ENCODE measurements at places on chromosomes 16 and 17. TPM values are rescaled to one million over a fixed set of nuclear protein-coding genes. Genes with fewer than 3 reads are reported as not detected.

DNA sequence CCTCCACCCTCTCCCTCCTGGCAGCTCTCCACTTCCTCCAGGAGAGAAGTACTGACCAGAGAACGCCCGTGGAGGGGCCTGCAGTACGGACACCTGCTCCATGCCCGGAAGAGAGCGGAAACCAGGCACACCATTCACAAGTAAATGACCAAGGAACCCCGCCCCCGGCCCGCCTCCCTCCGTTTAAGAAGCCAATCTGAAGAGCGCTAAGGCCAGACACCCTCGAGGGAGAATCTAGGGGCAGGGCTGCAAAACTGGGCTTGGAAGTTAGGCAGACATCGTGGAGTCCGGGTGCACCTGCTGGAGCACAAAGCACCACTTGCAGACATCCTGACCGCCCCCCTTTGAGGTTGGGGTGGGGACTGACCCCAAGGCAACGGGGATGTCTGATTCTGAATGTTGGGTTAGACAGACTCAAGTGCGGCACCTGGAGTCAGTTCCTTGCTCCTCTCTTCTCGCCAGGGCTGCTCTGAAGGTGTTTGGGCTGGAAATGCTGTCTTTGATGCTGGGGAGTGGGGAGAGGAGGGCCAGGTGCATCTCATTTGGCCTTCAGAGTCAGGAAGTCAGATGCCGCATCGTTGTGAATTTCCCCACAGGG lies 964 bp upstream of the FAAP100 start:
- DNase-seq = peak; percentile 81

DNA sequence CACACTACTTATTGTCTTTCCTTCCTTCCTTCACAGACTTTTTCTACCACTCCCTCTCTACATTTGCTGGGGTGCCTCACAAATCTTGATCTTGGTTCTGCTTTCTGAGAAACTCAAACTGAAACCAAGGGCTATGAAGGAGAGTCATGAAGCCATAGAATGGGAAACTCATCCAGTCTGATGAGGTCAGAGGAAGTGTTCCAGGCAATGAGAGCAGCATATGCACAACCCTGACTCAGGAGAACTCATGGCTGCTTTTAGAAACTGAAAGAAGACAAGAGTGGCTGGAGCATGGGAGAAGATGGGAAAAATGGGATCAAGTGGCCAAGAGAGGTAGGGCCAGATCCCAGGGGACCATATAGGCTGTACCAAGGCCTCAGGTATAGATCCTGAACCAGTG lies 130.0 kb upstream of the TOX3 start:
- DNase-seq = no peak

Gene OR1A1
- total RNA-seq = not detected

Gene CCL2
- total RNA-seq = 42.3 TPM

DNA sequence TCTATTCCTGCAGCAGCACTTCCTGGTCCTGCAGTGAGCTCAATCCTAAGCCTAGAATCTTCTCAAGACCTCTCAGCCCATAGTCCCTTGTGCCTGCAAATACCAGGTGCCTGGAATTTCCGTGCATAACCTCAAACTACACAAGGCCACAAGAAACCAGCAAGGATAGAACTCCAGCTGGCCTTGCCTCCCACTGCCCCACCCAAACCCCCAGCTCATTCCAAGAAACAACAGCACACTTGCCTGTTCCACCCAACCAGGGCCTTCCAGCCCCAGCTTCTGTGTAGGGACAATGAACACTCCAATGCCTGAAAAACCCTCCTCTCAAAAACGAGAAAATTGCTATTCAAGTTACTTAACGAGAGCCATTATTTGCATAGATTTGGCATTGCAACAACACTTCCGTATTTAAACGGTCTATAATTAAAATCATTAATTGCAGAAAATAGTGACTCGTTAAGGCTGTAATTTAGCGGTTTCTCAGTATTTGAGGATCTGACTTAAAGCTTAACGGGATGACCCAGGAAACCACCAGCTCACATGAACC lies 147.0 kb downstream of the C16orf78 start:
- no peak for DNase-seq

GRCh38 chr17:64259426-64259825 lies 3.6 kb downstream of the TEX2 start:
- DNase-seq = no peak

Gene KRTAP4-9
- not detected for total RNA-seq

DNA sequence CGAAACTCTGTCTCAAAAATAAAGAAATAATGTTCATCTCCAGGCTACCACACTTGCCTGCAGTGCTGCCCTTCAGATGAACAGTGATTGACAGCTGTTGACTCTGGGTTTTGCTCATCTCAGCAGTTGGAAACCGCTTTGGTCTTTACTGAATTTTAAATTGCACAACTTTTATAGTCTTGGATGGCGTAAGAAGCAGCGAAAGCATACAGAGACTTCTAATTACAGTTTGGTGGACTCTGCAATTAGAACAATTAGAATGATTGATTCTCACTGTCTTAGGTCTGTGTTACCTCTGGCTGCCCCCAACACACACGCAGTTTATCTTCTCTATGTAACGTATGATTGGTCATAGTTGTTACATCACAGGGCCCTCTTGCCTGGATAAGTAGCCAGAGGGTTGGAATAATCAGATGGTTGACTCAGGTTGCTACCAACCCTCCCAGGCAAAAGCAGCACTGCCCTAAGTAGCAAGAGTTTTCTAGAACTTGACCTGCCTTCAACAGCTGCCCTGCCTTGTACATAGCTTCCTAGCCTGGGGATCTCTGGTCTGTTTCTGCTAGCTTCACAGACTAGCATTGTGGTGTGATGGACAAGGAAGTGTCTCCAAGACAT lies 1.9 kb upstream of the NAT9 start:
- DNase-seq = no peak

DNA sequence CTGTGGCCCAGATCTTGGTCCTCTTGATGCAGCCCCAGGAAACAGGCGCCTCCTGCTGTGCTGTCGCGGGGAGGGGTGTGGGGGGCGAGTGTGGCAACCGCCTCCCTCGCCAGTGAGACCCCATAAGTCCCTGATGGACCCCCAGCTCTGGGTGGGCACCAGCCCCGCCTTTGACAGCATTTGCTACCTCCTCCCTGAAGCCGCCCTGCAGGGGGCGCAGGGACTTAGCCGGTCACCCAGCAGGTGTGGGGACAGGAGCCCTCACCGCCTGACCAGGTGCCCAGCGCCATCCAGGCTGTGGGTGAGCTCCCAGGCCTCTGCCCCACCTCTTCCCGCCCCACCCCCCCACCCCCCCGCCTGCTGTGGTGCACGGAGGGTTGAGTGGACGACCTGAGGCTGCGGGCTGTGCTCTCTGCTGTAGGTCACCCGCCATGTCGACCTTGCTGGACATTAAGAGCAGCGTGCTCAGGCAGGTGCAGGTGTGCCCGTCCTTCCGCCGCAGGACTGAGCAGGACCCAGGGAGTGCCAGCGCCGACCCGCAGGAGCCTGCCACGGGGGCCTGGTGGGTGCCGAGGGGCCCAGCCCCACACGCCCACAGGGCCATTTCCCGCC lies 4.8 kb downstream of the BAIAP3 start:
- no peak for DNase-seq

- no peak for DNase-seq
Observed at GRCh38 chr17:40360091-40360490, 4.4 kb downstream of the GJD3 start.

Gene HS3ST3A1
- 3.2 TPM for total RNA-seq
